Spleen (tissue), 13 donors: ENCODE measurements at places on chromosomes 1 and 21. TPM values are rescaled to one million over a fixed set of nuclear protein-coding genes. Genes with fewer than 3 reads are reported as not detected.

DNA sequence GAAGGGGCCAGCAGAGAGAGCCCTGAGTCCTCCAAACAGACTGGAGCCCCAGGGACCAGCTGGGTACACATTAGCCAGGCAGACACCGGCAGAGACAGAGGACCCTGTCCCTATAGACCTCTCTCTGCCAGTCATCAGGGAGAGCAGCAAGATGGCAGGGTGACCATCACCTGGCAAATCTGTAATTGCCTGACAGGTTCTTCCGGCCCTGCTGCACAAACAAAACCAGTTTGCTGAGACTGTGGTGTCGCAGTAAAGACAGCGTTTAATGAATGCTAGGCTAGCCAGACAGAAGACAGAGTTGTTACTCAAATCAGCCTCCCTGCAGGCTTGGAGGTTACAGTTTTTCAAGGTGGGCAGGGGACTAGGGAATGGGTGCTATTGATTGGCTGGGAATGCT is 618.9 kb downstream of the NPHP4 start:
- no peak overlapping the region for H3K27ac ChIP-seq
- no peak for DNase-seq
- H3K4me3 ChIP-seq, result no peak overlapping the region
- no peaks in the 10 kb centered on the region for H3K27me3 ChIP-seq

GRCh38 chr1:59007429-59007819 is 223.6 kb upstream of the JUN start:
- no peak overlapping the region for H3K27ac ChIP-seq
- DNase-seq, result no peak
- peaks cover 44% of the 10 kb centered on the region for H3K4me1 ChIP-seq
- no peaks in the 10 kb centered on the region for H3K27me3 ChIP-seq
- no peaks in the 10 kb centered on the region for H3K36me3 ChIP-seq

The TEDDM1 gene
- total RNA-seq, result not detected

GRCh38 chr21:34707876-34708325 is 39.1 kb downstream of the CLIC6 start:
- H3K27me3 ChIP-seq, result peaks cover 17% of the 10 kb centered on the region
- no peak overlapping the region for H3K27ac ChIP-seq

The TLCD4 gene
- total RNA-seq, result 2.0 TPM

GRCh38 chr1:2517966-2518365 is 8.4 kb downstream of the PANK4 start:
- no peak for DNase-seq
- H3K27ac ChIP-seq, result no peak overlapping the region
- H3K36me3 ChIP-seq, result peaks cover 96% of the 10 kb centered on the region
- no peaks in the 10 kb centered on the region for H3K27me3 ChIP-seq
- H3K4me1 ChIP-seq, result peaks cover under 1% of the 10 kb centered on the region

DNA sequence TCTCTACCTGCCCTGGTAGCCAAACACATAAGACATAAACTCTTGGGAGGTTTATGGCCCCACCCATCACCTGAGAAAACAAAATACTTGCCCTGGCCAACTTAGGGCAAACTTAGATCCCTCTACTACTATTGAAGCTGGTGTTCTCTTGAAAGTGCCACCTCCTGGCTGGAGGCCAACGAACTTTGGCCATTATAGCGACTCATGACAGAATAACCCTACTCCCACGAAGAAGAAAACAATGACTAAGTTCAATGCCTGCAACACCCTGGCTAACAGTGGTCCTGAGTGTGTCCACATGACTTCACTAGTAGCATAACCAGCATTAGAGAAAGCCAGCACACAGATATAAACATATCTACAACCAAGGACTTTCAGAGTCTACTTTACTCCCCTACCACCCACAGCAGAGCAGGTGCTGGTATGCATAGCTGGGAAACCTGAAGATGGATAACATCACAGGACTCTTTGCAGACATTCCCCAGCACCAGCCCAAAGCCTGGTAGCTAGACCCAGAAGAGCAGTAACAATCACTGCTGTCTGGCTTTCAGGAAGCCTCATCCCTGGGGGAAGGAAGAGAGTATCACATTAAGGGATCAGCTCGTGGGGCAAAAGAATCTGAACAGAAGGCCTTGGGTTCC is 81.0 kb downstream of the SLC30A10 start:
- H3K27me3 ChIP-seq, result no peaks in the 10 kb centered on the region
- no peak for DNase-seq
- H3K27ac ChIP-seq, result no peak overlapping the region
- H3K36me3 ChIP-seq, result no peaks in the 10 kb centered on the region
- H3K4me1 ChIP-seq, result no peaks in the 10 kb centered on the region

GRCh38 chr1:59188413-59189213 is 108.3 kb upstream of the FGGY start:
- H3K27ac ChIP-seq, result no peak overlapping the region
- no peaks in the 10 kb centered on the region for H3K4me1 ChIP-seq
- DNase-seq, result no peak
- no peaks in the 10 kb centered on the region for H3K36me3 ChIP-seq

The TTF2 gene
- 16.8 TPM for total RNA-seq

- H3K36me3 ChIP-seq, result no peaks in the 10 kb centered on the region
- H3K27ac ChIP-seq, result no peak overlapping the region
- DNase-seq, result no peak
Observed at GRCh38 chr1:17831597-17831996, 76.5 kb downstream of the ACTL8 start.

DNA sequence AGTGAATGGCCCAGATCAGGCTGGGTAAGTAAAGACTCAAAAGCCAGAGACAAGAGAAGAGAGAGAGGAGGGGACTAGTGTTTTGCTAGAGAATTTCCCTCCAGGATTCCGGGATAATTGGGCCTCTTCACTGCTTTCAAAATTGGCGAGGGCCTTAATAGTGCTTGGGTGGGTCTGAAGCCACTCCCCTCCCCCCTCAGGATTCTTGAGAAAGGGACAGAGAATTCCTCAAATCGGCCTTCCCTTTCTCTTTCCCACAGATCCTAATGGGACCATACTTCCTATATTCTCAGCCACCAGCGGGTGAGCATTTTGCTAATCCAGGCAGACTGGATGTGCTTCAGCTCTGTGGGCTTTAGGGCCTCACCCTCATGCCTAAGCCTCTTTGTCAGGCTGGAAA is 11.9 kb downstream of the SFN start:
- no peak overlapping the region for H3K4me3 ChIP-seq
- no peaks in the 10 kb centered on the region for H3K36me3 ChIP-seq
- no peak for DNase-seq
- H3K27me3 ChIP-seq, result no peaks in the 10 kb centered on the region

DNA sequence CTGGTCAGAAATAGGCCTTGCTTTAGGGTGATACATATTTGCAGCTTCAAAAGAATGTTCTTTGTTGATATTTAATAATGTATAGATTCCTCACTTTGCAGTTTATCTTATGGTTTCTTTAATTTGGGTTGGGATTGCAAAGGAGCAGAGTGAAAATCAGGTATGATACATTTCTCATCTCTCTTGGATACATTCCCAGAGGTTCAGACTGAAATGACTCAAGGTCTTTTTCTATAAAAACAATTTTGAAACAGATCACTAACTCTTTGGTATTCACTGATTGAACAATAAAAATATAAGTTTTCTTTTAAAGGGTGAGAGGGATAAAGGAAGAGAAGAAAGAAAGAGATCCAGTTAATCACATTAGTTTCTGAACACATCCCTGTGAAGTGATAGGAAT is 606.5 kb upstream of the CAMK1G start:
- H3K27ac ChIP-seq, result no peak overlapping the region
- no peaks in the 10 kb centered on the region for H3K4me1 ChIP-seq
- H3K4me3 ChIP-seq, result no peak overlapping the region
- no peaks in the 10 kb centered on the region for H3K27me3 ChIP-seq
- DNase-seq, result no peak

The LCE2A gene
- total RNA-seq, result not detected

GRCh38 chr21:30340714-30341573 is 3.5 kb upstream of the KRTAP27-1 start:
- no peaks in the 10 kb centered on the region for H3K36me3 ChIP-seq
- H3K27ac ChIP-seq, result no peak overlapping the region
- no peaks in the 10 kb centered on the region for H3K4me1 ChIP-seq
- no peak for DNase-seq
- H3K27me3 ChIP-seq, result no peaks in the 10 kb centered on the region
